ENCODE measurements at places on chromosomes 11 and 22. TPM values are rescaled to one million over a fixed set of nuclear protein-coding genes. Genes with fewer than 3 reads are reported as not detected.
A peak's percentile ranks its signal among the peaks of the same experiment; 100 is the strongest.

GRCh38 chr11:74318241-74318932 is 6.9 kb upstream of the P4HA3 start:
- peak; percentile 17 for DNase-seq

DNA sequence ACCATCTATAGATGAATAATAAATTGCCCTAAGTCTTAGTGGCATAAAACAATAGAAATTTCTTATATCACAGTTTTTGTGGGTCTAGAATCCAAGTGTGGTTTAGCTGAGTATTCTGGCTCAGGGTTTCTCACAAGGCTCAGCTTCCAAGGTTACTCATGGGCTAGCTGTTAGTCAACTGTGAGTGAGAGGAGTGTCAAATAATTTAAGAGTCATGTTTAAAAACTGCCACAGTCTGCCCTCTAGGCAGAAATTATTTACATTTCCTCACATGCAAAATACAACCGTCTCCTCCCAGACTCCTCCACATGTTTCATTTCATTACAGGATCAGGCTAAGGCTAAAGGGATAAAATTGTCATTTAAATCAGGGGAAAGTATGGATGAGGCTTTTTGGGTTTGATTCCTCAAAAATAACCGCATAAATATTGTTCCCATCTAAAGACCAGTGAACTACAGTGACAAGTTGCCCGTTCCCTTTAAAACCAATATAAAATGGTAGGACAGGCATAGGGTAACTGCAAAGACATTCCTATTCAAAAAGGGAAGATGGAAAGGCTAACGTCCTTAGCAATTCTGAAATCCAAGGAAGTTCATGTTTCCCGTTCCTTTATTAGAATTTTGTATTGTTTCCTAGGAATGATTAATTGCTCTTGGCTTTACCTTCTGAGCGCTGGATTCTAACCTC is 324.3 kb downstream of the DYNC2H1 start:
- DNase-seq = peak; percentile 76

- no peak for DNase-seq
Observed at GRCh38 chr11:127037596-127037995, 37.0 kb upstream of the KIRREL3 start.

GRCh38 chr11:19868281-19868821 is 155.7 kb downstream of the NAV2 start:
- DNase-seq = peak; percentile 71

- no peak for DNase-seq
Observed at GRCh38 chr11:61698173-61698948, 18.2 kb downstream of the DAGLA start.

DNA sequence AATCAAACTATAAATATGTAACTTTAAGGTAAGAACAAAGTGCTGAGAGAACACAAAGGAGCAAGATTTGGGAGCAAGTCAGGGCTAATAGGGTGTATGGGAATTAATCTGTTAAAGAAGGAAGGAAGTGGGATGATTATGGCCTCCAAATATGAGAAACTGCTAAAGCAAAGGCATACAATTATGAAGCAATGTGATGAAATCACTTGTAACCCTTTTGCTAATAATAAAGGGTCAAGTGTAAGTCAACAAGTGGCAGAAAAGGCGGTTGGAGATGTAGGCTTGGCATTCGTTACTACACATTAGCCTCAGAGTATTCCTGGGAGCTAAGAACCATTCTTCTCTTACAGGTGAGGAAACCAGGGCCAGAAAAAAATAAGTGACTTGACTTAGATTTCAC is 1002.3 kb upstream of the TENM4 start:
- no peak for DNase-seq

DNA sequence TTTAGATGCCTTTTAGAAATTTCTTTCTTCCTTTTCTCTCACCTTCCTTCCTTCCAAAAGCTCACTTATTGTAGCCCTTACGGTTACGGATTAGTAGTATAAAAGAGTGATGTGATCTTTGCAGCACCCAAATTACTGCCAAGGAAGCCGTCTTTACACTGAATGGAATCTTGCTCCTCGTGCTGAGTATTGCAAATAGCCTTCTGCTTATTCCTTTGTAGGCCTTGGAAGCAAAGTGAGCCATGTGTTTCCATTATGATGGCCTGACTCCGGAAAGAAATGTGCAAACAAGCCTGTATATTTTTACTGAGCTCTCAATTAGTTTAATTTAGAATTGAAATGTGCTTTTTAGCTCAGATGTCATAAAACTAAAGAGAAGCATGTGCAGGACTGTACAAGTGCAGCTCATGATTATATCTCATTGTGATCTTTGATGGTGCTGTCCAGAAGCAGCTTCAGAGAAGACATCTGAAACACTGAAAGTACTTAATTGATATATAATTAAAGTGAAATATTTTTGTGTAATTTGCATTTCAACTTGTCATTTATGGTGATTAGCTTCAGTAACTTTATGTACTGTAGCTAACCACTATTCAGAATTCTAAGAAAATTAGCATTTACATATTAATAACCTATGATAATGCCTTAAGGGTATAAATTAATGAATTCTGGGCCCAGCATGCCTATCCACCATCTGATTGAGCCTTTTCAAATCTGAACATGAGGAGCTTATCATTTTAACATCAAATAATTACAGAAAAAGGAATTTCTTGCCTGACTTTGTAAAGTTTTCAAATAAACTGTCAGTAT is 129.3 kb downstream of the GRIA4 start:
- no peak for DNase-seq

DNA sequence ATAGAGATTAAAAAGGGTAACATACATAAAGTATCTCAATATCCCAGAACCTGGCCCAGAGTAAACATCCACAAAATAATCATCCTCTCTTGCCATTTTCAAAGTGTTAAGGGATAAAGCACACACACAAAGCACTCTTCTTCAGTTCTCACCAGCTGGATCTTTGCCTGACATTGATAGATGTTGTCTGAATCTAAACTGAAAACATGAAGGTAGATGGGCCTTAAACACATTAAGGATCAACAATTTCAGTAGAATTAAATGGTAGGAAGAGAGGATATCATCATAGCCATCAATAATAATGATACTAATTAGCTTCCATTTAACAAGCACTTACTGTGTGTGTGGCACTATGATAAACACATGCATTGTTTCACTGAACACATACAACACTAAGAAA is 261.1 kb downstream of the OPCML start:
- no peak for DNase-seq

DNA sequence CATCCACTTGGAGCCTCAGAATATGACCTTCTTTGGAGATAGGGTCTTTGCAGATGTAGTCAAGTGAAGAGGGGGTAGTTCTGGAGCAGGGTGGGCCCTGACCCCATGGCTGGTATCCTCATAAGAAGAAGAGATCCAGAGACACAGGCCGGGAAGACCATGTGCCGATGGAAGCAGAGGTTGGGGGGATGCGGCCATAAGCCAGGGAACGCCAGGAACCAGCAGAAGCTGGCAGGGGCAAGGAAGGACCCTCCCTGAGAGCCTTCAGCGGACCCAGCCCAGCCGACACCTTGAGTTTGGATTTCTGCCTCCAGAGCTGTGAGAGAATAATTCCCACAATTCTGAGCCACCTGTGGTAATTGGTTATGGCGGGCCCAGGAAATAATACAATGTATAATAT is 26.1 kb upstream of the SMIM38 start:
- no peak for DNase-seq

DNA sequence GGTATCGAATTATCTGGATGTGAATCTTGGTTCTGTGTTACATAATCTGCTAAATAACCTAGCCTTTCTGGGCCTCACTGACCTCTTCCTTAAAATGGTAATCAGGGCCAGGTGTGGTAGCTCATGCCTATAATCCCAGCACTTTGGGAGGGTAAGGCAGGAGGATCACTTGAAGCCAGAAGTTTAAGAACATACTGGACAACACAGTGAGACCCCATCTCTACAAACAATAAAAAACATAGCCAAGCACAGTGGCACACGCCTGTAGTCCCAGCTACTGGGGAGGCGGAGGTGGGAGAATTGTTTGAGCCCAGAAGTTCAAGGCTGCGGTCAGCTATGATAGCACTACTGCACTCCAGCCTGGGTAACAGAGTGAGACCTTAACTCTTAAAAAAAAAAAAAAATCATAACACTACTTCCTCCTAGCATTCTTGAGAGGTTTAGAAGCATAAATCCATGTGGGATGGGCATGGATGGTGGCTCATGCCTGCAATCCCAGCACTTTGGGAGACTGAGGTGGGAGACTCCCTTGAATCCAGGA is 72.5 kb downstream of the C11orf65 start:
- DNase-seq = no peak

- DNase-seq = no peak
Observed at GRCh38 chr11:9203691-9204311, 61.3 kb downstream of the DENND5A start.

GRCh38 chr11:119536801-119537200 is 113.8 kb upstream of the THY1 start:
- DNase-seq = no peak

GRCh38 chr11:86459682-86460460 is 85.2 kb downstream of the CCDC81 start:
- DNase-seq = peak; percentile 98

DNA sequence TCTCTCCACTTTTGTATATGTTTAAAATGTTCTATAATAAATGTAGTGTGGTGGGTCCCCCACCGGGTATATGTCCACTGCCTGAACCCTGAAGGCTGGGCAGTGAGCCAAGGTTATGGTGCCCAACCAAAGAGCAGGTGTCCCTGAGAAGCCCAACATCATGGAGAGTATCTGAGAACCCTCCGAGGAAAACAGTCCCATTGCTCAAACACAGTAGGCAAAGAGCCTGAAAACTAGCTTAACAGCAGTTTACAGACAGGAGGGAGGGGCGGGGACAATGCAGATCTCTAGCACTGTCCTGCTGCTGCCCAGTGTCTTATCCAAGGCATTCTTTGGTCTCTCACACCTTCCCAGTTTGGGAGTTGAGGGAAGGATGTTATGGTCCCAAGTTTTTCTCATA is 91.0 kb downstream of the TMPRSS5 start:
- DNase-seq = no peak

DNA sequence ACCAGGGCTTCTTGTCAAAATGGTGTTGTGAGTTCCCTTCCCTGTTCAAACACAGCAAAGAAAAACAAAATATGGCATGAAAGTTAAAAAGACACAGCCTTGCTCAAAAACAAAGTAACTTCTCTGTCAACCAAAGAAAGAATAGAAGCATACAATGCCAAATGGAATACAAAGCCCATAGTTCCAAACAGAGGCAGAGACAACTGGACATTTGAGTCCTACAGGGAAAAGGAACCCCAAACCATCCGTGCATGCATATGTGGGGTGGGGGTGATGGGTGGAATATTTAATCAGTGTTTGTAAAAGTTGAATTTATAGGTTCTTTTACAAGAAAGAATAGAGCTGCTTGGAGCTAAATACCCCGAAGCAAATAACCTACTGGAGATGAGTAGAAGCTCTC is 218.7 kb downstream of the FAM76B start:
- no peak for DNase-seq

DNA sequence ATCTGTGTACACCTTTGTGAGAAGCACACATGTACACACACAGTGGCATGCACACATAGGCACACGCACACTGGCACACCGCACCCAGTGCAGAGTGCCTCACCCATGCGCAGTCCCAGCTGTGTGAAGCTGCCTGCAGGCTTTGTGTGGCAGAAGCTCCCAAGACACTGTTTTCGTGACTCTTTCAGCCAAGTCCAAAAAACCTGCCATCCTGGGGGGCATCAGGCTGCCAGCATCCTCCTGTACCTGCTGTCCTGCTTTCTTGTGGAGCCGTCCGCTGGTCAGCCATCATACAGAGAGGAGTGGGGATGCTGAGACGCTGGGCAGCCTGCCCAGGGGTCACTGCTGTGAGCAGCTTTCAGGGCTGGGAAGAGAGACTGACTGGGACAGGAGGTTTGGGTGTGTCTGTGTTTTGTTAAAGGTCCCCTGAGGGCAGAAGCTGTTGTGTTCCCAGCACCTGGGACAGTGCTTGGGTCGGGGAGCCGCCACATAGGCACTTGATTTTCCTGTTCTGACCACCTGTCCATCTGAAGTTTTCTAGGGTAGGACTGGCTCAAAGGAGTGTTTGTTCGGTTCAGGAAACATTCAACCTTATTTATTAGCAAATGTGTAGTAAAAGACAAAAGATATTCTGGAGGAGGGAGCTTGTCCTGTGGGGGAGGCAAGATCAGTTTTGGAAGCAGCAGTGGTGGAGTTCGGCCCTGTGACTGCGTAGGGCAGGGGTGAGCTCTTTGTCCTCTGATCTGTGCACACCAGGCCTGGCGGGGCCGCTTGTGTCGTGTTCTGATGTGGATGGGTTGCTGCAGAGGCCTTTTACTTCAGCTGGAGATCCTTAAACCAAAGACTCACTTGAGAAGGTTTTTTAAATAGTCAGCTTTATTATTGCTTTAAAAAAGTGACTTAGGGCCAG is 29.7 kb downstream of the AP2A2 start:
- no peak for DNase-seq

DNA sequence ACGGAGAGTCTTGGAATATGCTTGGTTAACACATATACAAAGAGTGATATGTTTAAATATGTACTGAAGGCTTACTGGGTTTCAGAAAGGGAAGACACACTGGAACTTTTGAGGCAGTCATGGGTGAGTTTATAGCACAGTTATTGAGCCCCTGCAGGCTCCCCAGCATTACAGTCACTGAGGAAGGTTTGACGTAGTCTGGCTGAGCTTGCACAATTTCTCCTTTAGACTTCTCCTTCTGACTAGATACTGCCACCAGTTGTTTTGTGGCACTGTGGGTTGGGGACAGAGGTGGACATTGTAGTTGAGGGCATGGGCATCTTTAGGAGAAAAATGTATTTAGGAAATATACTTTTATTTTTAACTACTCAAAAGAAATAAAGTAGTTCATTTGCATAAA is 285.4 kb downstream of the C11orf87 start:
- DNase-seq = no peak

GRCh38 chr11:69834251-69834650 is 15.0 kb upstream of the FGF3 start:
- no peak for DNase-seq

GRCh38 chr22:38033522-38034277 is 23.5 kb upstream of the PICK1 start:
- DNase-seq = no peak

DNA sequence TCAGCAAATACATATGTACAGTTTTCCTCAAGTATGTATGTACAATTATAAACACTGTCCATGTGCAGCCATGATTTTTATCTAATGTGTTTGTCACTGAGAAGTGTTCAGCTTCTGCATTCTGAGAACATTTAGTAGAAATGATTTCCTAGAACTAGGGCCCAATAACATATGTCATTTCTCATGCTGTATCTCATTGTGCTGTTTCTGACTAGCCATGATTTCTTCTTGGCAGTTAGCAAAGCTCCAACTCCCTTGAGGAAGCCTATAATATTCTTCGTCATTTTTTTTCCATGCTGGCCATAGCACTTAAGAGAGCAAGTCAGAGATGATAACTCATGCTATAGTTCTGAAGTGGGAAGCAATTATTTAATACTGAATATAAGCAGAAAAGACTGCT is 187.8 kb downstream of the DDX10 start:
- DNase-seq = no peak

- DNase-seq = no peak
Observed at GRCh38 chr22:25875461-25875860, 133.5 kb downstream of the MYO18B start.

APLNR gene
- total RNA-seq = not detected

FGF4 gene
- total RNA-seq = not detected

NPAS4 gene
- 0.11 TPM for total RNA-seq

CFL1 gene
- 1,831 TPM for total RNA-seq

OR10S1 gene
- total RNA-seq = not detected

CDPF1 gene
- total RNA-seq = 14.3 TPM

NECTIN1 gene
- total RNA-seq = 4.1 TPM

SPCS2 gene
- total RNA-seq = 46.8 TPM

RASGRP2 gene
- not detected for total RNA-seq

All from Daoy (cell line).